Cardiac atrium fibroblast (primary cell): ENCODE measurements at places on chromosomes 16 and 17. TPM values are rescaled to one million over a fixed set of nuclear protein-coding genes. Genes with fewer than 3 reads are reported as not detected.

Gene CCL16
- total RNA-seq: not detected in 2 replicates

Gene NKIRAS2
- total RNA-seq: 60.7 and 84.6 TPM in 2 replicates

Gene HSD17B1
- 2.1 and 6.0 TPM in 2 replicates for total RNA-seq

Gene GRB7
- total RNA-seq: 0.54 and 0.81 TPM in 2 replicates

Gene AATK
- 0.32 TPM in 1 of 2 replicates, not detected in the other for total RNA-seq

Gene GPR179
- total RNA-seq: not detected in 2 replicates

Gene MYCBPAP
- not detected in 2 replicates for total RNA-seq

Gene RNF227
- 0.72 and 1.1 TPM in 2 replicates for total RNA-seq

Gene CACNA1H
- total RNA-seq: 0.81 and 1.1 TPM in 2 replicates
